ENCODE measurements at places on chromosomes 16 and 17.

DNA sequence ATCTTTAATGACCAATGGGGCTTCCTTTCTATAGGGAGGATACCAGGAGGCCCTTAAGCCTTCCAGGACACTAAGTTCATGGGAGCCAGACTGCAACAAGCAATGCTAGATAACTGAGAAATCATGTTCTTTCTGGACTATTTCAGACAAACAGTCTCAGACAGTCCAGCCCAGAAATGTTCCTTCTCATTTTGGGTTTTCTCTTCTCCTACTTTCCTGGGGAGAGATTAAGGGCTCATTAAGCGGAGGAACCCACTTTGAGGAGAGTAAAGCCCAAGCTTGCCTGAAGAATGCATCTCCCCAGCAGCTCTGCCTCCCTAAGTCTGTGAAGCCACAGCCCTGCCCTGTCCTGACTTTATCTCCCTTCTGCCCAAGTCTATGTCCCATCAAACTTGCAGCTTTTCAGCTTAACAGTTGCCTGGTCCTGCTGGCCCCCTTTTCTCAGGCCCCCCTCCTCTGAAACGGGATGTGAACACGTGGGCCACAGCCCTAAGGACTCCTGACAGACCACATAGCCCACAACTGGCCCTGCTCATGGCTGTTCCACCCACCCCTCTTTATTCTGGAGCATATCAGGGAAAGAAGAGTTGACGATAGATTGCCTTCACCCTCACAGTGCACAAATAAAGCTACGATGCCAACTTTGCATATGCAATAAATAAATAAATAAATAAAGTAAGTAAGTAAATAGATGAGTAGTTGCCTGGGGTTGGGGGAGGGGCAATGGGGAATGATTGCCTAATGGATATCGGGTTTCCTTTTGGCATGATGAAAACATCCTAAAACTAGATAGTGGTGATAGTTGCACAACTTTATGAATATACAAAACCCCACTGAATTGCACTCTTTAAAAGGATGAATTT is 111.0 kb downstream of the N4BP1 start:
- DNase-seq: no peak

- no peak for DNase-seq
These were observed 46.7 kb downstream of the MAP2K6 start for GRCh38 chr17:69460963-69461922.

DNA sequence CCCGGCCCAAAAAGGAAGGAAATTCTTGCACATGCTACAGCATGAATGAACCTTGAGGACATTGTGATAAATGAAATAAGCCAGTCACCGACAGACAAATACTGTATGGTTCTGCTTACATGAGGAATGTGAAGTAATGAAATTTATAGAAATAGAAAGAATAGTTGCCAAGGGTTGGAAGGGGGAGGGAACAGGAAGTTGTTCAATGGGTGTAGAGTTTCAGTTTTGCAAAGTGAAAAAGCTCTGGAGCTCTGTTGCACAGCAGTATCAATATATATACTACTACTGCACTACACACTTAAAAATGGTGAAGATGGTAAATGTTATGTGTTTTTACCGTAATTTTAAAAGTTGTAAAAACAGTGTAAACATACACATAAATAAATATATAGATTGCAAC is 43.7 kb downstream of the PKD1L3 start:
- DNase-seq: no peak

DNA sequence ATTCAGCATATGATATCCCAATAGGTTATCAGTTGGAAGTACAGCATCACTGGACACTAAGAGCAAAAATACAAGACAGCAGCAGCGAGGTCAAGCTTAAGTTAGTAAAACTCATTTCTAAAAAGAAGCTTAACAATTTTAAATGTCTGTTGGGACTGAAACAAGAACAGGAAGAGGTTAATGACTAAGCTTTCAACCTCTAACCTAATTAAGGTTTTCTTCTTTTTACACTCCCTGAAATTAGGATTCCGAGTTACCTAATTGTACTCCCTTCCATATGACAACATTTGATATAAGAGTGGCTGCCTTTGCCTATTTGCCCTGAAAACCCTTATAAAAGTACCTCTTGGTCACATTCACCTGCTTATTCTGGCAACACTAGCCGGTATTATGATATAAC is 34.3 kb downstream of the CPSF4L start:
- DNase-seq: no peak

DNA sequence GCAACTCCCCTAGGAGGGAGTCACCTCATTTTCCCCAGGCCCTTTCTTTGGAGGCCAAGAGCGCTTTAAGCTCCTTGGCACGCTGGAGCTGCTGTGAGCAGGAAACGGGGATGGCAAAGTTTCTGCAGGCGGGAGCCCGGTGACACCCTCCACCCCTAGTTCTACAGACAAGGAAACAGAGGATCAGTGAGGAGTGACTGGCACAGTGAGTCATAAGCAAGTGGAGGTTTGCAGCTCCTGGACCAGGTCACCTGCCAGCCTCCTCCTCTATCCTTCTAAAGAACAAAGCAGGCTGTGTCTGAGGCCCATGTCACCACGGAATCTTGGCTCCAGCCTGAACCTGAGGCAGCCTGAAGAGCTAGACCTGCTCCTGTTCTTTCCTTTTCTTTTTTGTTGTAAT is 141.9 kb downstream of the TMEM132E start:
- no peak for DNase-seq

DNA sequence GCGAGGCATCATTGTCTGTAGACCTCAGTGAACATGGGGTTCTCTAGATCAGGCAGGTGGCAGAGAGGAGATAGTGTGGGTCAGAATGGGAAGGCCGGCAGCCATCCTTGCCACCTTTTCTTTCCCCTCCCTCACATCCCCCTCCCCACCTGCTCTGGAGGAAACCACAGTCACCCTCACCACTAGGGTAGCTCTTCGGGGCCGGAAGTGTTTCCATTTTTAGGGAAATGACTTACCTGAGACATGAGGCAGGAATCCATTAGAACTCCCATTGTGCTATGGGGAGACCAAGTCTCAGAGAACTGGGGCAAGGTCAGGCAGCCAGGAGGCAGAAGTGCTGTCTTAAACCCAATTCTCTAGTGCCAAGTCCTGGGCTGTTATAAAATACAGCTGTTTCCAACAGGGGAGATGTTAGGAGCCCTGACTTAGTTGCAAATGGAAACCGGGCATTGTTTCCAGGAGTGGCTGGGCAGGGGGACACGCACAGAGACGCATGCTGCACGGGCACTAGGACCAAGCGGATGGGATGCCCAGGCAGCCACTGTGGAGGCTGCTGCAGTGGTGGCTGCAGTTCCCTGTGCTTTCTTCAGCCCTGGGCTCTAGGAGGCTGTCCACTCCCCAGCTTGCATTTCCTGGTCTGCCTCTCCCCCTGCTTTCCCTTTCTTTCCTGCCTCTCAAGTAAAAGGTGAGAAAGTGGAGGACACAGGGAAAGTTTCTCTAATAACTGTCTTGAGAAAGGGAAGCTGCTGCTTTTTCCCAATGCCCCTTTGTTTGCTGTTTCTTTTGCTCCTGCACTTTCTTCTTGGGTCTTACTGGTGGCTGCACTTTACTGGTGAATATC is 2.8 kb downstream of the HAS3 start:
- no peak for DNase-seq

GRCh38 chr16:80071964-80072456 is 468.8 kb upstream of the DYNLRB2 start:
- no peak for DNase-seq

GRCh38 chr17:63433746-63434591 is 12.1 kb downstream of the CYB561 start:
- DNase-seq: no peak

All from NCI-H524 treated with DMSO at 0.1 percent for 48 hours (cell line).